Heart right ventricle (tissue), 16 donors: ENCODE measurements at places on chromosomes 7 and 10. TPM values are rescaled to one million over a fixed set of nuclear protein-coding genes. Genes with fewer than 3 reads are reported as not detected.

GRCh38 chr7:73822319-73823173 is 8.2 kb upstream of the CLDN4 start:
- DNase-seq, result no peak
- H3K27me3 ChIP-seq, result no peaks in the 10 kb centered on the region
- H3K4me1 ChIP-seq, result no peaks in the 10 kb centered on the region
- no peaks in the 10 kb centered on the region for H3K36me3 ChIP-seq

DNA sequence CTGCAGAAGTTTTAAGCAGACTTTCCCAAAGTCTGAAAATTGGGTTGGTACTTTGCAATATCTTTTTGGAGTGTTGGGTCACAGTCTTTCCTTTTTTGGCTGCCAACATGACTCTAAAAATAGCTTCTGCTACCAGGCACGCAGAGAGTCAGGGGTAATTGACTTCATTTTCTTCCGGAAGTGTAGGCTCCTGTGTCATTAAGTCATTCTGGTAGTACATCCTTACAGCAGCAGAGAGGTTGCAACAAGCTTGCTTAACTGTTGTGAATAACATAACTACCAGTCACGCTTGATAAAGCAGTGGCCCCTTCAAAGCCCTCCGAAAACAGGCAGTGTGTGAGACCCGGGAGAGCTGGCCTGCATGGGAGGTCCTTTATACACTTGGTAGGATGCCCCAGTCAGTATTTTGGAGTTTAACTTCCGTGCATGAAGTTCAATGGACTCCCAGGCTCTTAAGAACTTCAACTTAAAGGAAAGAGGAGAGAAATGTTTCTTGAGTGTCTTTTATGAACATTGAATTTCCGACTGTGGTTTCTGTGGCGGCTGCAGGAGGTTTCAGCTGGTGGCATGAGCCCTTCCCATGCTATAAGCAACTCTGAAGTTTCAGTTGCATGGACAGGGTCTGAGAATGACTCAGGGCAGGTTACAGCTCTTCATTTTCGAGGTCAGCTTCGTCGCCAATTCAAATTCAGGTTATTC is 310.7 kb downstream of the GALNT17 start:
- H3K27ac ChIP-seq, result no peak overlapping the region
- no peaks in the 10 kb centered on the region for H3K27me3 ChIP-seq
- DNase-seq, result no peak

DNA sequence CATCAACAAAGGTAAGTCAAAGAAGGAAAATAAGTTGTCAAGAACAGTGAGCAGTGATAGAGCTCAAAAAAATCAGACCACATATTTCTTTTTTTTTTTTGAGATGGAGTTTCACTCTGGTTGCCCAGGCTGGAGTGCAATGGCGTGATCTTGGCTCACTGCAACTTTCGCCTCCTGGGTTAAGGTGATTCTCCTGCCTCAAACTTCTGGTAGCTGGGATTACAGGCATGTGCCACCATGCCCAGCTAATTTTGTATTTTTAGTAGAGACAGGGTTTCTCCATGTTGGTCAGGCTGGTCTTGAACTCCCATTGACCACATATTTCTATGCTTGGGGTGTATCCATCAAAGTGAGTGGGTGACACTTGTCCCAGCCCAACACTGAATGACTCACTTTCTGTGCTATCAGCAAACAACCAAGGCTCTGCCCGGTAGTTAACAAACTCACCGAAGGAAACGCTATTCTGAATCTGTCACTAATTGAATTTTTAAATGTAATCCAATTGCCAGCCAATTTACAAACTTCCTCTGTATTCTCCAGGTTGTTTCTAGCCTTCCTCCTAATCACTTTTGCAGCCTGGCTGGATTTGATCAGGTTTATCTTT is 19.6 kb upstream of the SMNDC1 start:
- H3K27ac ChIP-seq, result no peak overlapping the region
- no peaks in the 10 kb centered on the region for H3K27me3 ChIP-seq
- H3K36me3 ChIP-seq, result no peaks in the 10 kb centered on the region

- no peaks in the 10 kb centered on the region for H3K36me3 ChIP-seq
- no peaks in the 10 kb centered on the region for H3K27me3 ChIP-seq
- H3K27ac ChIP-seq, result no peak overlapping the region
- no peak overlapping the region for H3K4me3 ChIP-seq
These were observed 116.2 kb upstream of the MKX start for GRCh38 chr10:27861781-27862180.

DNA sequence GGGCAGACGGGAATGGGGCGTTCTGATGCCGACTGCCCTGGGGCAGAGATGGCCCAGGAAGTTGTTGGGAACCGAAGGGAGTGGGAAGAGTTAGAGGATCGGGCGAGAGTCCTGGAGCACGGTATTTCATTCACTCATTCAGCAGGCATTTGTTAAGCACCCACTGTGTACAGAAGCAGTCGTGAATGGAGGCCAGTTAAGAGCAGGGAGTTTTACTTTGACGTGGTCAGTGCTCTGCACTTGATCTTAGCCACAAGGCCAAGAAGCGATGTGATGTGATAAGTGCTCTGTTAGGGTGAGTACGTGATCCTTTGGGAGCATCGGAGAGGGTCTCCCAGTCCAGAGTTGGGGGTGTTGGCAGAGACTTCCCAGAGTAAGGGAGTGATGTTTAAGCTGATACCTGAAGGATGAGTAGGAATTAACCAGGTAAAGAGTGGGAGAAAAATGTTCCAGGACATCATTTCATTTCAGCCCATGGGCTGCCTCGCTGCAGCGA is 890 bp downstream of the ZFYVE27 start:
- H3K4me1 ChIP-seq, result peaks cover 39% of the 10 kb centered on the region
- peak overlapping the region; percentile 96 for H3K4me3 ChIP-seq
- no peaks in the 10 kb centered on the region for H3K27me3 ChIP-seq
- H3K27ac ChIP-seq, result peak overlapping the region; percentile 93
- no peak for DNase-seq

DNA sequence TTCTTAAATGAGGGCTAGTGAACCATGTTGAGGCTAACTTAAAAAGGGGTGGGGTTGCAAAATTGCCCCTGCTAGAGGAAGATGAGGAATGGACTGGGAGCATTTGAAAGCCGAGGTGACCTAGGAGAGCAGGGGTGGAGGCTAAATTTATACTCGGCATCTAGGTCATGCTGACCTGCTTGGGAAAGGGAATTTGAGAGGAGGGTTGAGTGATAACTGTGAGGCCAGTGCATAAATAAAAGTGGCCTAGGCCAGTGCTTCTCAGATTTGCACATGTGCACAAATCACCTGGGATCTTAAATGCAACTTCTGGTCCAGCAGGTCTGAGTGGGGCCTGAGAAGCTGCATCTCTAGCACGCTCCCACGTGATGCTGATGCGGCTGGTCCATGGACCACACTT is 70.4 kb downstream of the CDK1 start:
- H3K27me3 ChIP-seq, result no peaks in the 10 kb centered on the region
- no peak overlapping the region for H3K27ac ChIP-seq
- H3K4me1 ChIP-seq, result peaks cover 50% of the 10 kb centered on the region
- DNase-seq, result no peak

- no peaks in the 10 kb centered on the region for H3K36me3 ChIP-seq
- no peak overlapping the region for H3K27ac ChIP-seq
- DNase-seq, result peak; percentile 19
- H3K4me3 ChIP-seq, result peak overlapping the region; percentile 92
- no peaks in the 10 kb centered on the region for H3K4me1 ChIP-seq
- H3K27me3 ChIP-seq, result no peaks in the 10 kb centered on the region
These were observed 1.9 kb upstream of the ARL4A start for GRCh38 chr7:12685550-12685949.

DNA sequence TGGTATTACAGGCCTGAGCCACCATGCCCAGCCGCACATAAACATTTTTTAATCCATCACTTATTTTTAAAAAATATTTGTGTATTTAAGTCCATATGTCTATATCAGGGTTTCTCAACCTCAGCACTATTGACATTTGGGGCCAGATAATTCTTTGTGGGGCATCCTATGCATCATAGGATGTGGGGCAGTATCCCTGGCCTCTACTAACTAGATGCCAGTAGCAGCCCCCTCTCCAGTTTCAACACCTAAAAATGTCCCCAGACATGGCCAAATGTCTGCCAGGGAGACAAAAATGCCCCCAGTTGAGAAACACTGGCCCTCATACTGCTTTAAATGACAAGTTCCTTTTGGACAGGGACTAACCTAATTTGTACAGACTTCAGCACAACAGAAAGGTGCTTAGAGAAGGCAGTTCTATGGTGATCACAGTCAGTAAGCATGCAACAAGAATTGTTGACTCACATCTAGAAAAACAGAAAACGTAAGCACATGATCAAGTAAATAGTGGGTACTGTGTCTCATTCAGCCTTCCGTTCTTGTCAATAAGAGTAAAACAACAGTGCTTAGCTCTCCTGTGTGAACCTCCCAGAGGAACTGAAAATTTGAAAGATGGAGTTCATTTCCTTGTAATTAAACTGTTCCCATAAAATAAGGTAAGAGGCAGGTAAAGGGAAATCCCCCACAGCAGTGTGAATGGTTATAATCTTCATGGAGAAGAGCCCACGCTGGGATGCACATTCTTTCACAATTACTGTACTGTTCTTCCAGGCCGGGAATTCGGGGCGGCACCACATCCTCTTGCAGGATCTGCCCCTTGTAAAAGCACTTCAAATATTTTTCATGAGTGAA is 17.3 kb upstream of the ADRB1 start:
- peaks cover 18% of the 10 kb centered on the region for H3K4me1 ChIP-seq
- DNase-seq, result no peak
- no peaks in the 10 kb centered on the region for H3K36me3 ChIP-seq
- H3K27ac ChIP-seq, result no peak overlapping the region

DNA sequence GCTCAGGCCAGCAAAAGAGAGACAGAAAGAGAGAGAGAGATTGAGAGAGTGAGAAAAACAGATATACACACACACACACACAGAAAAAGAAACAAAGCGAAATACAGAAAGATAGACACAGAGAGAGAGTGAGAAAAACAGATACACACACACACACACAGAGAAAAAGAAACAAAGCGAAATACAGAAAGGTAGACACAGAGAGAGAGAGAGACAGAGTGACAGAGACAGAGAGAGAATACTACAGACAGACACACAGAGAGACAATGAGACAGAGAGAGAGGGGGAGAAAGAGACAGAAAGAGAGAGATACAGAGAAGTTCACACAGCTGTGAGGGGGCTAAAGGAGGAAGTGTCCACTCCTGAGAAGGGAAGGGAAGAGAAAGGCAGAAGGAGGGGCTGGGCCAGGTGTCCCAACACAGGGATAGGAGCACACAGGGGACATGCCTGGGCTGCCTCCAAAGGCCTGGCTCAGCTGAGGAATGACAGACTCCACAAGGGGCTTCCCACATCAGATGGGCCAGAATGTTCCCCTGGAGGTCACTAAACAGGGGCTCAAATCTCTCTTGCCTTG is 4.3 kb downstream of the GCK start:
- H3K36me3 ChIP-seq, result no peaks in the 10 kb centered on the region
- H3K4me3 ChIP-seq, result no peak overlapping the region
- H3K4me1 ChIP-seq, result no peaks in the 10 kb centered on the region
- DNase-seq, result no peak
- H3K27ac ChIP-seq, result no peak overlapping the region

- H3K27ac ChIP-seq, result no peak overlapping the region
- H3K36me3 ChIP-seq, result no peaks in the 10 kb centered on the region
- peaks cover 9% of the 10 kb centered on the region for H3K4me1 ChIP-seq
- peak overlapping the region; percentile 58 for H3K4me3 ChIP-seq
These were observed 60.6 kb upstream of the MSMB start for GRCh38 chr10:46106410-46107255.

DNA sequence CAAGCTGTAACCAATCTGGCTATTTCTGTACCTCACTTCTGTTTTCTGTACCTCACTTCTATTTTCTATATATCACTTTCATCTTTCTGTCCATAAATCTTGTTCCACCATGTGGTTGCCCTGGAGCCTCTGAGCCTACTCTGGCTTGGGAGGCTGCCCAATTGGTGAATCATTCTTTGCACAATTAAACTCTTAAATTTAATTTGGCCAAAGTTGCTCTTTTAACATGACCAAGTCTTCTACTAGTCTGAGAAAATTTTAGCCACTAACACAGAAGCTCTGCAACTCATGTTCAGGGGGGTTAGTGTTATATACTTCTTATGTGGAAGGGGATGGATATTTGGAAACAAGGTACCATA is 503.5 kb downstream of the KIF20B start:
- no peaks in the 10 kb centered on the region for H3K36me3 ChIP-seq
- H3K27ac ChIP-seq, result no peak overlapping the region
- H3K27me3 ChIP-seq, result no peaks in the 10 kb centered on the region
- H3K4me1 ChIP-seq, result no peaks in the 10 kb centered on the region
- no peak overlapping the region for H3K4me3 ChIP-seq
- no peak for DNase-seq

- H3K36me3 ChIP-seq, result no peaks in the 10 kb centered on the region
- DNase-seq, result no peak
- peaks cover 60% of the 10 kb centered on the region for H3K4me1 ChIP-seq
- H3K4me3 ChIP-seq, result no peak overlapping the region
These were observed 29.6 kb downstream of the MINDY4 start for GRCh38 chr7:30800785-30801252.

GRCh38 chr7:42483886-42484285 is 246.9 kb upstream of the GLI3 start:
- no peaks in the 10 kb centered on the region for H3K36me3 ChIP-seq
- no peak overlapping the region for H3K4me3 ChIP-seq
- no peak overlapping the region for H3K27ac ChIP-seq
- no peak for DNase-seq
- no peaks in the 10 kb centered on the region for H3K27me3 ChIP-seq

GRCh38 chr10:100883312-100883821 is 29.4 kb upstream of the SLF2 start:
- no peak overlapping the region for H3K4me3 ChIP-seq
- H3K27me3 ChIP-seq, result peaks cover 14% of the 10 kb centered on the region
- no peak for DNase-seq
- peaks cover 8% of the 10 kb centered on the region for H3K4me1 ChIP-seq
- no peak overlapping the region for H3K27ac ChIP-seq

DNA sequence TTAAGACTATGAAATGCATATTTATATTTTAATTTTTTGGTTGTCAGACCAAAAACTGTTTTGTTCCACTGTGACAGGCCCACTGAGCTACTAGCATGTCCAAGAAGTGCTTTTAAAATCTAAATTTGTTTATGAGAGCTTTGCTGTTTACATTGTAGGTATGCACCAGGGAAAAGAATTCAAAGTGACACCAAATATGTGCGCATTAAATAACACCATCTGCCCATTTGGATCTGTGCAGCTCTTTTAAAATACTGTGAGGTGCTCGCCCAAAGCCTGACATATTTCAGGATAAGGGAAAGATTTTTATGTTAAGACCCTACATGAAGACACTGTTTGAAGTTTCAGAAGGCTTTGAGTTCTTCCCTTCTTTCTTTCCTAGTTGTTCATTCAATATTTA is 162.9 kb downstream of the ST7 start:
- H3K27me3 ChIP-seq, result no peaks in the 10 kb centered on the region
- no peaks in the 10 kb centered on the region for H3K36me3 ChIP-seq
- no peak overlapping the region for H3K4me3 ChIP-seq
- H3K27ac ChIP-seq, result no peak overlapping the region

GRCh38 chr7:22208799-22209198 is 148.2 kb downstream of the RAPGEF5 start:
- H3K27ac ChIP-seq, result peak overlapping the region; percentile 35
- H3K4me3 ChIP-seq, result no peak overlapping the region
- no peak for DNase-seq

GRCh38 chr10:103124420-103125096 is 68.5 kb downstream of the NT5C2 start:
- no peak overlapping the region for H3K4me3 ChIP-seq
- peaks cover 28% of the 10 kb centered on the region for H3K36me3 ChIP-seq
- H3K27ac ChIP-seq, result no peak overlapping the region
- no peaks in the 10 kb centered on the region for H3K27me3 ChIP-seq
- no peak for DNase-seq

GRCh38 chr7:100894860-100895700 is 608 bp downstream of the ACHE start:
- peaks cover 53% of the 10 kb centered on the region for H3K27me3 ChIP-seq
- H3K4me3 ChIP-seq, result peak overlapping the region; percentile 40
- peak overlapping the region; percentile 47 for H3K27ac ChIP-seq
- peaks cover 29% of the 10 kb centered on the region for H3K4me1 ChIP-seq
- no peaks in the 10 kb centered on the region for H3K36me3 ChIP-seq

The HKDC1 gene
- not detected for total RNA-seq

The HOGA1 gene
- 14.7 TPM for total RNA-seq
